ENCODE measurements at places on chromosomes 1 and 21.

DNA sequence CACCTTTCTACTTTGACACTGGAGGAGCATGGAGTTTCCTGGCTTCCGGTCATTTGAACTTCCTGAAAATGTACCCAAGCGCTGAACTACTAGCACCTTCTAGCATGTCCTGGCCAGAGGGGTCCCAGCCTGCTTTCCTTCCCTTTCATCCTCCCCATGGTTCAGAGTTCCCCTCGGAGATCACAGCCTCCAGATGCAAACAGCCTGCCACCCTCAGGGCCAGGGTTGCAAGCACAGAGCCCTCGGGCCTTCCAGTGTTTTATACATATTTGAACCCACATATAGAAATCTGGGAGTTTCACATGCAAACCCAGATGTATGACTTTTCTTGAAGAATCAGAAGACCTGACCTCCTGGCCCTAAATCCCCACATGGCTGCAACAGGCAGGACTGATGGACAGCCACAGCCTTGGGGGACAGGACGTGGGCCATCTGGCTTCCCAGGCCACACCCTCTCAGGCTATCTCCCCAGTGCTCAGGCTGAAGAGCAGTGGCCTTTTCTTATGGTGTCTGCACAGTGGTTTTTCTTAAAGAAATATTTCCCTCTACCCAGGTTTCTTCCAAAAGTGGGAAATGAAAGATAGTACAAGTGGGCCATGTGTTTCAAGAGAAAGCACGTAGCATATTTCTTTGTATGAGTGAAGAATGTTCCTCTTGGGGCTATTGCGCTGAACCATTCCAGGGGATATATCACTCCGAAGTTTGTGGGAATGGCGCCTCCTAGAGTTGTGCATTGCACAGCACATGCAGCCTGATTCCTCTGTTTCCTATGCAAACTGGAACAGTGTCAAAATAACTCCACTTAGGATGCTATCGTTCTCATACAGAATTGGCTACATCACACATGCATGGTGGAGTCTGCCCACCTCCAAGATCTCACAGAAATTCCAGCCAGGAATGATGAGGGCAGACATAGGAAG, 232.0 kb upstream of the VAMP3 start:
- DNase-seq, result no peak

GRCh38 chr1:20900056-20900455, 112.9 kb upstream of the HP1BP3 start:
- DNase-seq, result no peak

GRCh38 chr21:38376693-38377092, 119.9 kb downstream of the KCNJ15 start:
- no peak for DNase-seq

DNA sequence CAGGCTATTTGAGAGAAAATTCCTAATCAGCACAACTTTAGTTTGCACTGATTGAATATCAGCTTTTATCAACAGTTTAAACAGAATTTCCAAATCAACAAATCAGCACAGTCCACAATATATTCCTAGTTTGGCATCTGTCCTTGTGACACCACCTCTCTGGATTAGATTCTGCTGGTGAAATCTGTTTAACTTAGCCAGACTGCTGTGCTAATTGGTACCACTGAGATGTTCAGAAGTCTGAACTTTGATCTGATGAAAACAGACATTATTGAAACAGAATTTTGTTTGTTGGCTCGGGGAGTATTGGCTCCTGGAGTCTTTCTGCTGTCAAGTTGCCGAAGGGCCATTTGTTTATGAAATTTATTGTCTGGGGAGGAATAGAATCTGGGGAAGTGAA, 17.0 kb upstream of the NGF start:
- DNase-seq, result no peak

- no peak for DNase-seq
Observed at GRCh38 chr1:24276791-24277190, 42.4 kb upstream of the GRHL3 start.

- no peak for DNase-seq
Observed at GRCh38 chr1:26570287-26570686, 40.7 kb downstream of the RPS6KA1 start.

DNA sequence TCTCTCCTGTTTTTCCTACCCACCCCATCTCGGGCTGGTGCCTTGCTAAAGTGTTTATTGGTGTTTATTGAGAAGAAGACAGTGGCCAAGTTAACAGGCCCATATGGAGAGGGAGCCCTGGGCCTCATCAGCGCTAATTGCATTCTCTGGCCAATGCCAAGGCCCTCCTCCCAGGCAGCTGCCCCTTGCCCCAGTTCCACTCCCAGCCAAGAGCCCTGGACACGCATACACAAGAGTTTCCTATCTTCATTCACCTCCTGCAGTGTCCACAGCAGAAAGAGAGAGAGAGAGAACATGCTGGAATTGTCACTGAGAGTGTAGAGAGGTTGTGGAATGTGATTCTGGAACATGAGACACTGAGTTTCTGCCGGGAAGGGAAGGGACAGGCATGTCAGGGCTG, 25.4 kb upstream of the VWA5B1 start:
- DNase-seq, result no peak

DNA sequence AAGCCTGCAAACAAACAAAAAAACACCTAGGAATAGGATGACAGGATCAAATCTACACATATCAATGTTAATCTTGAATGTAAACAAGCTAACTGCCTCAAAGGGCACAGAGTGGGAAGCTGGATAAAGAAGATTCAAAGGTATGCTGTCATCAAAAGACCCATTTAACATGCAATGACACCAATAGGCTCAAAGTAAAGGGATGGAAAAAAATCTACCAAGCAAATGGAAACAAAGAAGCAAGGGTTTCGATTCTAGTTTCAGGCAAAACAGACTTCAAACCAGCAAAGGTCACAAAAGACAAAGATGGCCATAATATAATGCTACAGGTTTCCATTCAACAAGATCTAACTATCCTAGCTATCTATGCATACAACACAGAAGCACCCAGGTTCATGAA, 16.2 kb upstream of the OR2T10 start:
- no peak for DNase-seq

GRCh38 chr1:30569384-30569783, 154.0 kb downstream of the MATN1 start:
- no peak for DNase-seq

GRCh38 chr1:28890435-28890834, 23.9 kb upstream of the EPB41 start:
- DNase-seq, result no peak

DNA sequence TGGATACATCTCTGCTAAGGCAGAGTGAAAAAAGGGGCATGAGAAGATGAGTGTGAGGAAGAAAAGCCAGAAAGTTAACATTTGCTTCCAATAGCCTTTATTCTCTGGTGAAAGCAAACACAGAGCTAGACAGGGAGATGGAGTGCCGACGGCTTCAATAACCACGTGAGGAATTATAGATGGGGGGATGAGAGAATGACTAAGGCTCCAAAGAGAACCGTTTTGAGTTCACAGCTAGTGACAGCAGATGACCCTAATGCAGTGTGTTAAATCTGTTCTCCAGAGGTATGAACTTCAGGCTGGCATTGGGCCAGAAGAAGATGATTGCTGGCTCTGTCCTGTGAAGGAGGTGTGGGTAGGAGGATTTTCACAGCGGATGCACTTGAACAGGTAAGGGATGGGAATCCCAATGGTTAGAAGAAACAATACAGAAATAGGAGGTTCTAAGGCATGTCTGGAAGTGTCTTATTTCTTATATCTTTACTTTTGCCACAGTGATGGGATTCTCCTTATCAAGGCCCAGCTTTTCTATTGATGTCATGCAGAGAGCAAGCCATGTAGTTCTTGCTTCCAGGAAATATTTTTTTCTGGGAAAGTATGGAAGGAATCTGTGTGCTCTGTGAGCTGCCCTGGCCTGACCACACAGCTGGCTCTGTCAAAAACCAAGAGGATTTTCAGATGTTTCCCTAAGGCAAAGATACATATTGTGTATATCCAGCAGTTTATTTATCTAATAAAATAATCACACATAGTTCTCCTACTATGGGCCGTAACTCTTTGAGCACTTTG, 573.8 kb downstream of the LTN1 start:
- no peak for DNase-seq

- no peak for DNase-seq
Observed at GRCh38 chr1:96073100-96073499, 648.5 kb upstream of the PTBP2 start.

DNA sequence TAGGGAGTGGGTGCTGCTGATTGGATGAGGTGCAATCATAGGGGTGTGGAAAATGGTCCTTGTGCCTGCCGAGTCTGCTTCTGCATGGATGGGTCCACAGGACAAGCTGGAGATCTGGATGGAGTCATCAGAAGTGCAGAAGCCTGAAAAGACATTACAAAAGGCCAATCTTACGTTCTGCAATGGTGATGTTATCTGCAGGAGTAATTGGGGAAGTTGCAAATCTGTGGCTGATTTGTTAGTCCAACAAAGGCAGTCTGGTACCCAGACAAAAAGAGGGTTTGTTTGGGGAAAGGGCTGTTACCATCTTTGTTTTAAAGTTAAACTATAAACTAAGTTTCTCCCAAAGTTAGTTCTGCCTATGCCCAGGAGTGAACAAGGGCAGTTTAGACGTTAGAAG, 166.5 kb downstream of the PGBD5 start:
- no peak for DNase-seq

GRCh38 chr1:208431721-208432120, 187.5 kb upstream of the PLXNA2 start:
- no peak for DNase-seq

DNA sequence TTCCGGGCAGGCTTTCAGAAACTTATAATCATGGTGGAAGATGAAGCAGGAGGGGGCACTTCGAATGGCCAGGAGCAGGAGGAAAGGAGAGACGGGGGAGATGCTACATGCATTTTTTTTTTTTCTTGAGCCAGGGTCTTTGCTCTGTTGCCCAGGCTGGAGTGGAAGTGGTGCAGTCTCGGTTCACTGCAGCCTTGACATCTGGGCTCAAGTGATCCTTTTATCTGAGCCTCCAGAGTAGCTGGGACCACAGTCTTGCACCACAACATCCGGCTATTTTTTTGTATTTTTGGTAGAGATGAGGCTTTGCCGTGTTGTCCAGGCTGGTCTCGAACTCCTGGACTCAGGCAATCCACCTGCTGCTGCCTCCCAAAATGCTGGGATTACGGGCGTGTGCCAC, 61.6 kb downstream of the SELENOF start:
- no peak for DNase-seq

GRCh38 chr21:21029164-21029563, 31.0 kb downstream of the NCAM2 start:
- no peak for DNase-seq

DNA sequence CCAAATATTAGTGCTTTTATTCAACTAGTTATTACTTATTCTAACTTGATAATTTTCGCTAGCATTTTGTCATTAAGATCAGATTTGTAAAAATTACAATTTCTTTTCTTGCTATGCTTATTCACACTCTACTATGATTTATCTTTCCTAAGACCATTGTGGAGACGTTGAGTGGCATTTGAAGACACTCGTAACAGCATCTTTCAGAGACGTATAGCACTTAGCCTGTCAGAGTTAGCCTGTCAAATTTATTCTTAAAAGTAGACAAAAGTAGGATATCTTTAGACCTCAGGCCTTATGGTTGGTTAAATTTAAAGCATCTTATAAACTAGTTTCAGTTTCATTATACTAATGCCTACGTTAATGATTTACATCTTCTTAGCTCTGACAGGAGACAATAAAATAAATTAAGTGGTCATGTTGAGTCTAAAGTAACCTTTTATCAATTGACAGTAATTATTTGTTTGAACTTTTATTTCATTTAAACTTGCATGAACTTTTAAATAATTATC, 1410.1 kb downstream of the MRPL39 start:
- DNase-seq, result no peak

DNA sequence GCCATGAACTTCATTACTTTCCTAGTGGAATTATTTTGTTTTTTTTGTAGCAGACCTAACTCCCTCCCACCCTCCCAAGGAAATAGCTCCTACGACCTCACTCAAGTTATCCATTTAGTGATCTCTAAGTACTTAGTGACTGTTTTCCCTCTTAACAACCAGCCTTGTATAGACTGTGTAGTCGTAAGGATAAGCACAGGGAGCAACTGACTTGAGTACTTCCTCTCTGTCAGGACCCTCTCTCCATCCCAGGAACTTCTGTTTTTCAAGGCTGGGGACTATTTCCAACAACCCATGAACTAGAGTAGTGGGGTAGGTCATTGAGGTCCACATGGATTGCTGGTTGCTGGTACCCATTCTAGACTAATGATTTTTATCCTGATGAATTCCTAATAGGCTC, 1.9 kb downstream of the AGO1 start:
- DNase-seq, result no peak

DNA sequence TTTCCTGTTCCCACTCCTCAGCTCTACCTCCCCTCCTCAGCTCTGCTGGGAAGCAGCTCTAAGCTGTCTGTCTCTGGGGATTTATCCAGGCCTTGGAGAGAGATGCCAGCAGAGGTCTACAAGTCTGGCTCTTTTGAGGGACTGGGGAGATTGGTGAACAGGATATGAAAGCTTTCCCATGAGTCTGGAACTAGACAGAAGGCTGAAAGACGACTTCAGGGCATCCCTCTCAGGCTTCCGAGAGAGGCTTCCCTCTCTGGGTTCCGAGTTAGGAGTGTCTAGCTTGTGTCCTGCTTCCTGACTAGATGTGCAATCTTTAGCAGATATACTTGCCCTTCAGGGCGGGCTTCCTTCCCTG, 733 bp downstream of the TMEM35B start:
- no peak for DNase-seq

DNA sequence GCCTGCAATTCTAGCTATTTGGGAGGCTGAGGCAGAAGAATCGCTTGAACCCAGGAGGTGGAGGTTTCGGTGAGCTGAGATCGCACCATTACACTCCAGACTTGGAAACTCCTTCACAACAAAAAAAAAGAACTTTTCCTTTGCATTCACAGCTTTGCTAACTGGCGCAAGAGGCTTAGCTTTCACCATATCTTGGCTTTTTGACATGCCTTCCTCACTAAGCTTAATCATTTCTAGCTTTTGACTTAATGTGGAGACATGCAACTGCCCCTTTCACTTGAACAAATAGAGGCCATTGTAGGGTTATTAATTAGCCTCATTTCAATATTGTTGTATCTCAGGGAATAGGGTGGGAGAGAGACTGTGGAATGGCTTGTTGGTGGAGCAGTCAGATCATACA, 8.7 kb downstream of the KPNA6 start:
- DNase-seq, result no peak

DNA sequence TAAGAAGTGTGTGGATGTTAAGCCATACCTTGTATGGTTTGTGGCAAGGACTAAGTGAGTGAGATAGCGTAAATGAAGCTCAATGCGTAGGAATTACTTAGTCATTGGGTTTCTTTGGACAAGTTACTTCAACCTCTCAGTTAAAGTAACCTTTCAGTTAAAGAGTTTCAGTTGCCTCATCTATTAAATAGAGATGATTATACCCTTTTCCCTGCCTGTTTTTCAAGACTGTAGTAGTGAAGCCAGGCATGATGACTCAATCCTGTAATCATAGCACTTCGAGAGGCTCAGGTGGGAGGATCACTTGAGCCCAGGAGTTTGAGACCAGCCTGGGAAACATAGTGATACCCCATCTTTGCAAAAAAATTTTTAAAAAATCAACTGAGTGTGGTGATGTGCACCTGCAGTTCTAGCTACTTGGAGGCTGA, 6.3 kb downstream of the ZMPSTE24 start:
- no peak for DNase-seq

DNA sequence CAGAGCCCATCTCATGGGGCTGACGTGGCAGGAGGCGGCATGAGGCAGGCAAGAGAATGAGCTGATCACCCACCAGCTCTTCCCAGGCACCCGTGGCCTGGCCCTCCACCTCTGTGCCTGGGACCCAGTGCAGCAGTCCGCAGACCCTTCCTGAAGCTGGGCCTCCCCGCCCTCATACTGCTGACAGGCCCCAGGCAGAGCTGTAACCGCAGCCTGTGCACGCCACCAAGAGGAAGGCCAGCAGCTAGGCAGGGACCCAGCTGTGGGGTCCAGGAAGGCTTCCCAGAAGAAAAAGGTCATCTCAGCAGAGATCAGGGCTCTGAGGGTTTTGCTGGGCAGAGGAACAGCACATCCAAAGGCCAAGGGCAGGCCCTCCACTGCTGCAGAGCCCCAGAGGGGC, 9.8 kb upstream of the MTFR1L start:
- no peak for DNase-seq

All from activated CD4-positive, CD25-positive, alpha-beta regulatory T cell (primary cell).